ENCODE measurements at places on chromosomes 2 and 18. TPM values are rescaled to one million over a fixed set of nuclear protein-coding genes. Genes with fewer than 3 reads are reported as not detected.

Gene FSHR
- not detected for polyA plus RNA-seq

Gene MEP1B
- 0.03 TPM for polyA plus RNA-seq

Gene NEU2
- not detected for polyA plus RNA-seq

Gene NEB
- 0.16 TPM for polyA plus RNA-seq

Gene SCN1A
- polyA plus RNA-seq = not detected

Gene CACNB4
- polyA plus RNA-seq = 0.82 TPM

Gene DLGAP1
- not detected for polyA plus RNA-seq

Gene POTEC
- not detected for polyA plus RNA-seq

Gene TNP1
- polyA plus RNA-seq = not detected

DNA sequence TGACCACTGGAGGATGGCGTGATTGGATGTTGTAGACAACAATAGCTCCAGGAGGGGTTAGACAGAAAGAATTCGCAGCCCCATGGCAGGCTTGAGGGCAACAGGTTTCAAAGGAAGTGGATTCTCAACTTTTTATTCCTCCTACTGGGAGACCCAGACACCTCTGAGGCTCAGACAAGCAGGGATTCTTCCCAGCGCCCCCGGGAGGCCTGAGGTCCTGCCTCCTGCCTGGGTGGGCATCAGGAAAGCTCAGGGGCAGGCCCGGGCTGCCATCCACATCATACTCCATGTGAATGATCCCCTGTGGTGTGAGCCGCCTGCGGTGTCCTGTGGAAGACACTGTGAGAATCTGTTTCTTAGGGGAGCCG is 203.5 kb downstream of the CYP26B1 start:
- DNase-seq = no peak

DNA sequence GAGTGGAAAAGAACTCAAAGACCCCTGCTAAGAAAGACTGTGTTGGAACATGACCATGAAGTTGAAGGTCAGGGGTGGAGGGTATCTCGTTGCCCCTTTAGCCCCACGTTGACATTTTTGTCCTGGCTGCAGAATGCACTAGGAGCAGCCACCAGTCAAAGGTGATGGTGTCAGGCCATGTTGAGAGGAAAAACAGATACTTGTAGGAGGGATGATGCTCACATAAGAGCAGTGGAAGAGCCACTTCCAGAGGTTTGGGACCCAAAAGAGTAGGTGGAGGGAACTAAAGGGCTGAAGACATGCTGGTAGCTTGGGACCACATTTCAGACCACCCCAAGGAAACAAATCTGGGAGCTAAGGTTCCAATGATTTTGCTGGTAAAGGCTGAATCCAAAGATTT is 159.0 kb downstream of the MYO3B start:
- no peak for DNase-seq

- no peak for DNase-seq
Measured at GRCh38 chr2:102264952-102265351, 46.4 kb upstream of the IL1RL1 start.

- no peak for DNase-seq
Measured at GRCh38 chr2:136288249-136288648, 170.3 kb upstream of the CXCR4 start.

DNA sequence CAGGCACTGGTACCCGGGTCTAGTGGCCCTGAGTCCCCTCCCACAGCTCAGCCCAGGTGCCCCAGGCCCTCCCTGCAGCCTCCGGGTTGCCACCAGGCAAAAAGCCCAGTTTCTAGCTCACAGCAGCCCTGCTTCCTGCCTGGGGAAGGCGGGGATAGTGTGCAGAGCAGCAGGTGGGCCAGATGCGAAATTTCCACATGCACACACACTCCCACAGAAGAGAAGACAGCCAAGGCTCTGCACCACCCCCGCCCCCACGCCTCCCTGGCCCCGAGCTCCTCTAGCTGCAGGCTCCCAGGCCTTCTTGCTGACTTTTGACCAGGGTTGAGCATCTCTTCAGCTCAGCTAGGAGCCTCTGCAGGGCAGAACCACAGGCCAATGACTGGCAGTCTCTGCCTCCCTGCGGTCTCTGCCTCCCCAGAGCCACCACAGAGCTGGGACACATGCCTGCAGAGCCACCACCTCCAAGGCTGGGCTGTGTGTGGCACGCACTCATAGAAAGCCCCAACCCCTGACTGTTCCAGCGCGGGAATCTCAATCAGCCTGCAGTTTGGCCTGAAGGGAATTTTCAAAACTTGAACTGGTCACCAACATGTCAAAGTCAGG is 7.2 kb downstream of the SLC66A2 start:
- no peak for DNase-seq

- no peak for DNase-seq
Measured at GRCh38 chr18:5150894-5151293, 46.2 kb downstream of the AKAIN1 start.

- no peak for DNase-seq
Measured at GRCh38 chr18:35072616-35073015, 31.4 kb downstream of the MAPRE2 start.

DNA sequence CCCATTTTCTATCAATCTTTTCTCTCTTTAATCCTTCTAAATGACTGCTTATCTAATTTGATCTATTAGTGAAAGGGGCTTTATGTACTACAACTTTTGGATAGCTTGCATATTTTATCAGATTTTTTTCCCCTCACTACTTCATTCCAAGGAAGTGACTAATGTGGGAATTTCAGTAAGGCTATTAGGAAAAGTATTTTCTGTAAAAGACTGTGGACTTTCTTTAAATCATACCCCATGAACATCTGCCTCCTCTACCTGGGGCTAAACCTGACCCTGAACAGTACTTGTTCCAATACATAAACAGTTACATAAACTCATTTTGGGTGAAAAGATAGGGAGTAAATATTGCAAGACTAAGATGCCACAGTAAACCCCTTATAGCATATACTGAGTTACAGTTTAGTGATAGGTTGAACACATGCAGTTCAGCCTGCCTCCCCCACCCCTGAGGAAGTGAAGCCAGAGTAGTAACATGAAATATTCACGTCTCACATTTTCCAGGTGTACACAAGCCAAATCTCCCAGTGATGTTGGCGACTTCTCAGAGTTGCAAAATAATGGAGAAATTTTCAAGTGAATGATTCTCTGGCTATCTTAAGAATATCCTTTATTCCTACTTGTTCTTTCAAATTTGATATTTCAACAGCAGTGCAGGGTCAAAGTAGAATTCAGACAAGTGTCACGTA is 590.9 kb upstream of the ZEB2 start:
- no peak for DNase-seq

- no peak for DNase-seq
Measured at GRCh38 chr2:216606551-216607276, 26.5 kb upstream of the IGFBP2 start.

DNA sequence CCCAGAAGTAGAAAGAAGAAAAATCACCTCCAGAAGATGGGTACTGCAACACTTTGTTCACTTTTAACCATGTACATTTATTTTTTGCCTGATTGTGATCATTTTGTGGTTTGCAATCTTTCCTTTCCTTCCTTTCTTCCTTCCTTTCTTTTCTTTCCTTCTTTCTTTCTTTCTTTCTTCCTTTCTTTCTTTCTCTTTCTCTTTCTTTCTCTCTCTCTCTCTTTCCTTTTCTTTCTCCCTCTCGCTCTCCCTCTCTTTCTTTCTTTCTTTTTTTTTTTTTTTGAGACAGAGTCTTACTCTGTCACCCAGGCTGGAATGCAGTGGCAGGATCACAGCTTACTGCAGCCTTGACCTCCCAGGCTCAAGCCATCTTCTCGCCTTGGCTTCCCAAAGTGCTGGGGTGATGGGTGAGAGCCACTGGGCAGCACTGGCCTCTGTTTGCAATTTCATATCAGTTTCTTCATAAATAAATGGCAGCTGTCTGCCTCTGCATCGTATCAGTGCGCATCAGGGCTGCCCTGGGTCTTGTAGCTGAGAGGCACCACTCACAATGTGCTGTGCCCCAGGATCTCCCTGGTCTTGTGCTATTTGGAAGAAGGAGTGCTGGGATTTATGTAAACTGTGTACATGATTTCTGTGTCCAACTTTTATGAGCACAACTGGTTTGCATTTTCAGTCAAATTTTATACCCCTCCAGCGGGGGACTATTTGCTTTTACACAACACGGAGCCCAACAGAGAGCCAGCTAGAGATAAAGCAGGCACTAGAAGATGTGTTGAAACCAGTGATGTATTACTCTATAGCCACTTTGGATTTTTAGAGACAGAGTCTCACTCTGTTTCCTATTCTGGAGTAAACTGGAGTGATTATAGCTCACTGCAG is 6.9 kb upstream of the LIMS2 start:
- DNase-seq = no peak

- DNase-seq = no peak
Measured at GRCh38 chr2:41445865-41446264, 602.0 kb upstream of the PKDCC start.

DNA sequence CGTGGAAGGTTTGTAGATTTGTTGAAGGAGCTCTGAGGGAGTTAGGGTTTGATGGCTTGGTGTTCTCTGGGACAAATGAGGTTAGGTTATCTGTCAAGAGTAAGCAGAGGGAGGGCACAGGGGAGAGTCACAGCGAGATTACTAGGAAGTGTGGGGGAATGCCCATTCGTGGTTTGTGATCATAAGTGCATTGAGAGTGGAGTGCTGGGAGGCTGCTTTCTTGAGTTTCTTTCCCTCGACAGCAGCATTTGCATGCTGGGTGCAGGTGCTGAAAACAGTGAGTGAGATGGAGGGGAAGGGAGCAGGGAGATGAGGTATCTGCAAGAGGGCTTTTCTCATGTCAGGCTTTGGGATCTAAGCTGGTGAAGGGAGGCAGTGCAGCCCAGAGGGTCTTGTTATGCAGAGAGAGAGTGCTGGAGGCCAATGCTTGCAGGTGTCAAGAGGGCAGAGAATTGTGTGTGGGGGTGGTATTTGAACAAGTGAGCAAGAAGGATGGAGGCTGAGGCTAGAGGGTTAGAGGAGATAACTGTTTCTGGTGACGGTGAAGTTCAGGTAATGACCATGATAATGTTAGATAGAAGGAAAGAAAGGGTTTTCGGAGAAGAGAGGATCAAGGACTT is 8.8 kb downstream of the RALB start:
- no peak for DNase-seq

- no peak for DNase-seq
Measured at GRCh38 chr2:133641942-133642725, 73.9 kb upstream of the NCKAP5 start.

DNA sequence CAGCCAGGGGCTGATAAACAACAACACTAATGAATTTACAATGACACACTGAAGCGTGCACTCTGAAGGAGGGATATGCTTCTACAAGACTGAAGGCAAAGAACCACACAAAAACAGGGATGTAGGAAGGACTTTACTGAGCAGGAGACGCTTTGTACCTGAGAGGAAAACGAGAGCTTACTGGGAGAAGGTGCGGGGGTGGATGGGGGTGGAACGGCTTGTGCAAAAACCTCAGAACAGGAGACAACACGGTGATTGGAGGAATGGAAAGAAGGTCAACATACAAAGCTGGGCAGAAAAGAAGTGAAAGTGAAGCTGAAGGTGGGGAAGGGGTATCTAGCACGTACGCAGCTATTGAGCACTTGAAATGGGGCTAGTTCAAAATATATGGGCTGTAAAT is 93.1 kb downstream of the SLC8A1 start:
- DNase-seq = no peak

- DNase-seq = no peak
Measured at GRCh38 chr2:66698576-66699239, 263.8 kb downstream of the MEIS1 start.

DNA sequence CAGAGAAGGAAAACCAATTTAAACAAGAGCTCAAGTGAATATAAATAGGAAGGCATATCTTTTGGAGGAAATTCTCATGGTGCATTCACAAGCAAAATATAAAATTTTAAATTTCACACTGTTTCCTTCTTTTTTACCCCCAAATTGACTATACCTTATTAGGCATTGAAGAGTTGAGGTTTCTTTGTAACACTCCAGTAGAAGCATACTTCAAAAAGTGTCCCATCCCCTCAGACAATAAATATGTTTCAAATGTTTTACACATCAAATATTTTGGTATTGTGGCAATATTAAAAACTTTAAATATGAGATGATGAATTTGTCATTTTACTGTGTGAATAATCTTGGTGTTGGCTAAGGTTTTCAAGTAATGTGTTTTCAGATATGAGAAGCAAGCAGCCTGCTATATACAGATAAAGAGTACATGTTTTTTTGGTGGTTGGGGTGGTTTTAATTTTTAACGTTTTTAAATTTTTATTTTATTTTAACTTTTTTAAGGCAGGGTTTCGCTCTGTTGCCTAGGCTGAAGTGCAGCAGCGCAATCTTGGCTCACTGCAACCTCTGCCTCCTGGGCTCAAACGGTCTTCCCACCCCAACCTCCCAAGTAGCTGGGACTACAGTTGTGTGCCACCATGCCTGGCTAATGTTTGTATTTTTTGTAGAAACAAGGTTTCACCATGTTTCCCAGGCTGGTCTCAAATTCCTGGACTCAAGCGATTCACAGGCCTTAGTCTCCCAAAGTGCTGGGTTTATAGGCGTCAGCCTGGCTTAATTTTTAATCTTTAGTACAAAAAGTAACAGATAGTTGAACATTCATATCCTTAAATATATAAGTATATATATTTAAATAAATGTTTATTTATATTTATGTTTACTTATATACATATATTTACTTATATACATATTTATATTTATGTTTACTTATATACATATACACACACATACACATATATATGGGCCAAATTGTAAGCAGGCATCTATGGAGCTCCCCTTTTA is 36.5 kb upstream of the DLX1 start:
- no peak for DNase-seq

DNA sequence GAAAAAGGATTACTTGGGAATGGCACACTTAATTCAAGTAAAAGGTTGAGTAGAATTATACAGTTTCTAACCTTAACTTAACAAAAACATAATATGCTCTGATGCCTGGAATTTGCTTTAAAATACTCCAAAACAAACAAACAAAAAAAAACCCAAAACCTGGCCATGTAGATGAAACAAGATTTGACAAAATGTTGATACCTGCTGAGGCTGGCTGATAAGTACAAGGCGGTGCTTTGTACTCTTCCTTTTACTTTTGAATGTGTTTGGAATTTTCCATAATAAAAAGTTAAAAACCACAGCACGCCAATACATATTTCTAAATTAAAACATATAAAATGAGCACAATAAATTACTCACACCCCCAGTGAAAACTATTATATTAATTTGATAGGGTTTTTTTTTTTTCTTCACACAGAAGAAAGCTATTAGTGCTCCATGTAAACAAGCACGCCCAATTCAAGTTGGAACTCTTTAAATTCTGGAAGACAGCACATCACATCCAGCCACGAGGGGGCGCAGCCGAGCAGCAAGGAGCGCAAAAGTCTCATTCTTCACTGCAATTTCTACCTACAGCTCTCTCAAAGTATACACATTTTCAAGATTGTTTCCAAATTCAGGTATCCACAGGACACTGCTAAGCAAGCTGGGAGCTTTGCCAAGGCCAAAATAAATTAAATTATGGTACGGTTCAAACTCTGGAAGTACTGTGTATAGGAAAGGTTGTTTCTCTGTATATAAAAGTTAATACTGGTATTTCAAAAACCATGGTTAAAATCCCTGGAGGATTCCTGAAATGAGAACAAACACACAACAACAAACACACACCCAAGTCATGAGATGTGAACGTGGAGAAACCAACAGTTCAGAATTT is 7.5 kb downstream of the SERTAD2 start:
- DNase-seq = no peak

GRCh38 chr2:72057308-72057707 is 90.4 kb downstream of the CYP26B1 start:
- DNase-seq = no peak
